Activated CD8-positive, alpha-beta T cell treated with anti-CD3 and anti-CD28 coated beads, Interleukin-2, amount 10 ng/mL, durations not matched to agents 7 days and 5 days (primary cell): ENCODE measurements at places on chromosomes 11 and 22. TPM values are rescaled to one million over a fixed set of nuclear protein-coding genes. Genes with fewer than 3 reads are reported as not detected.

DNA sequence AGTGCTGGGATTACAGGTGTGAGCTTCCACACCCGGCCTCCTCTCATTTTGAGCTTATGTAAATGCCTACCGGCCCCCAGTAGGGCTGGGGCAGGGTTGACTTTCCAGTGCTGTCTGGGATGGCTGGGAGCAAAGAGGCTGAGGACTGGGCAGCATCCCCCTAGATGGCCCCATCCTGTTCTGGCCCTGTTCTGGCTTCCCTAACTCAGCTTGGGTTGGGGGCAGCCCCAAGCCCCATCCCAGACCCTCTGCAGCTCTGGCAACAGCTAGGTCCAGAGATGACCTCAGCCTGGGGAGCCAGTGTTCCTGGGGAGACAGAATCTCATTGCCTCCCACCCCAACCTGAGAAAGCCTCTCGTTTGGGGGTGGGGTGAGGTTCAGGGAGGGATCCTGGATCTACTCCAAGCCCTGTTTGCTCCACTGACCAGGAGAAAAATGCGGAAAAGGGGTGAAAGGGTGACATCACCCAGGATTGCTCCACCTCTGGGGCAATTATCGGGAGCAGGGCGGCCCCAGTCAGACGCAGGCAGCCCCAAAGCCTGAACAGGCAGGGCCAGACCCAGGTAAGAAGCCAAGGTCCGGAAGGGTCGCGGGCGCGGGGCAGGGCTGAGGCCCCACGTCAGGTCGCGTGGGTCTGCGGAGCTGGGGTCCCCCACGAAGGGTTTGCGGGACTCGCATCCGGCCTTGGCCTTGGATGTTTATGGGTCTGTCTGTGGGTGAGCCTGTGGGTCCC lies at the start of gene PNPLA2:
Gene PNPLA2, plus strand, starts transcription at position 519 of the 733 bp plus-strand sequence. CDS start 805 bp downstream, outside the sequence.
- DNase-seq = no peak

DNA sequence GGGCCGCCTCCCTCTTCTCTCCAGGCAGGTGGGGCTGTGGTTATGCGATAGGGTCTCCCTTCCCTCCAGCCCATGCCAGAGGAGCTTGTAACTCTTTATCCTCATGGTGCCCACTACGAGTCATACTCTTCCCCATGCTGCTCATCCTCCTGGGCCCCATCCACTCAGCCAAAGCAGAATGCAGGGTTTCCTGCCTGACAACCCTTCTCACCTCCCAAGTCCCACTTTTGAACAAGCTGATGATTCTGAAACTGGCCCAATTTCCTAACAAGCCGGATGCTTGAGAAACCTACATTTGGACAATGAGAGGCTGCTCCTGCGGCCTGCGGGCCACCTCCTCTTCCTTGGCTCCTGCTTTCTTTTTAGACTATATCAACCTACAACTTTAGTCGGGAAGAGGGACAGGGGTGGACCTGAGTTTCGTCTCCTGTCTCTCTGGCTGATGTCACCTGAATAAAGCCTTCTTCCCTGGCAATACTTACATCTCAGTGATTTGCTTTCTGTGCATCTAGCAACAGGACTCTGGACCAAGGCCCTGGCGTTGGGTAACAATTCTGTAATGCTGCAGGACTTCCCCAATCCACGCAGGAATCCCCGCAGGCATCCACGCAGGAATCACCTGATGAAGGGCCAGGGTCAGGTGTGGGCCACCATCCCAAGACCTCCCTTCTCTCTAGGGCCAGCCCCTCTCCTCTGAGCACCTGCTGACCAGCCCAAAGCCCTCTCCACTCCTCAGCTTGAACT lies 1.5 kb upstream of the NDUFS8 start:
- DNase-seq = no peak

RTN3 gene
- 62.2 TPM for total RNA-seq

GRCh38 chr11:3942160-3942955 lies 86.9 kb downstream of the STIM1 start:
- peak; percentile 64 for DNase-seq

GRCh38 chr11:133991101-133991500 lies 34.3 kb upstream of the IGSF9B start:
- DNase-seq = peak; percentile 49

DNA sequence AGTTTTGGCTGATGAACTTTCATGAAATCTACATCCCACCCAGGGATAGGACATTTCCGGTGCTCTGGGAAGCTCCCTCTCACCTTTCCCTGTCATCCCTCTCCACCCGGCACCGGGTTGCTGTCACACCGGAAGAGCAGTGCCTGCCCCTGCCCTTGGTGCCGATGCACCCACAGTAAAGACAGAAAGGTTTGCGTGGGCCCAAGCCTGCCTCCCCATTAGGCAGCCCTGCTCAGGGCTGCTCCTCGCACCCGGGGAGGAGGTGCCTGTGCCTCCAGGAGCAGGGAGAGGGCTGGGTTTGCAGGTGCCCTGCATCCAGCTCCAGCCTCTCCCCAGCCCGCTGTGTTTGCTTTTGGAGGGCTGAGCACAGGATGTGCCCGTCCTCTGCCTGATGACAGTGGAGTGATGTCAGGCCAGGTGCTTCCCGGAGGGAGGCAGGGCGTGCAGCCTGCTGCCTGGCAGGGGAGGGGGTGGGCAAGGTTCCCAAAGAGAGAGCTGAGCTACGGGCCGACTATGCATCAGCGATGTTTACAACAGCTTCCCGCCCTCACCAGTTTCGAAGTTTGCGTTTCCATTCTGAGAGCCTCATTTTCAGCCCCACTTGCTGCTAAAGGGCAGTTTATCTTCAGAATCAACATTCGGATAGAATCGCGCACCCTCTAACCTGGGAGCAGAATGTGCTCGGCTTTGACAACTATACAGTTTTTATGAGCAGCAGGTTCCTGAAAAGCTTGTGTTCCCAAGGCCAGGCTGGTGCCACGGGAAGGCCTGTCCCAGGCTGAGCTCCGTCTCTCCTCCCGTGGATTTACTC lies 83.2 kb upstream of the CLDN5 start:
- peak; percentile 28 for DNase-seq

IRAG1 gene
- total RNA-seq = not detected

C11orf91 gene
- not detected for total RNA-seq

RNF141 gene
- total RNA-seq = 10.7 TPM

ASPHD2 gene
- total RNA-seq = 9.2 TPM

LRRC74B gene
- not detected for total RNA-seq

DNA sequence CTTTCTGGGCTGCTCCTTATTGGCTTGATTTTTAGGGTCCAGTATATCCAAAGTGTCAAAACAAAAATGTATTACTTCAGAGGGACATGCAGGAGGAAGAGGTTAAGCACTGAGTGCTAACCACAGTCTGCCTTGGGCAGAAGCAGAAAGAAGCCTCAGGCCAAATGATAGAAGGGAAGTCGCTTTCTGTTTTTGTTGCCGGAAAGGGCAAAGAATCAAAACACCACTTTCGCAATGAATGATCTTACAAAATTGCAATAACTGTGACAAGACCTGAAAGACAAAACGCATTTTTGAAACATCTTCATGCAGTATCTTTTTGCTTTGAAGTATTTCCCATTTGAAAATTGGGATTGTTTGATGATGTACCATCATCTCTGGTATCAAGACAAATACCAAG lies 70.1 kb upstream of the PICALM start:
- peak; percentile 63 for DNase-seq

GRCh38 chr11:128532572-128533091 lies 54.7 kb downstream of the ETS1 start:
- DNase-seq = no peak

DNA sequence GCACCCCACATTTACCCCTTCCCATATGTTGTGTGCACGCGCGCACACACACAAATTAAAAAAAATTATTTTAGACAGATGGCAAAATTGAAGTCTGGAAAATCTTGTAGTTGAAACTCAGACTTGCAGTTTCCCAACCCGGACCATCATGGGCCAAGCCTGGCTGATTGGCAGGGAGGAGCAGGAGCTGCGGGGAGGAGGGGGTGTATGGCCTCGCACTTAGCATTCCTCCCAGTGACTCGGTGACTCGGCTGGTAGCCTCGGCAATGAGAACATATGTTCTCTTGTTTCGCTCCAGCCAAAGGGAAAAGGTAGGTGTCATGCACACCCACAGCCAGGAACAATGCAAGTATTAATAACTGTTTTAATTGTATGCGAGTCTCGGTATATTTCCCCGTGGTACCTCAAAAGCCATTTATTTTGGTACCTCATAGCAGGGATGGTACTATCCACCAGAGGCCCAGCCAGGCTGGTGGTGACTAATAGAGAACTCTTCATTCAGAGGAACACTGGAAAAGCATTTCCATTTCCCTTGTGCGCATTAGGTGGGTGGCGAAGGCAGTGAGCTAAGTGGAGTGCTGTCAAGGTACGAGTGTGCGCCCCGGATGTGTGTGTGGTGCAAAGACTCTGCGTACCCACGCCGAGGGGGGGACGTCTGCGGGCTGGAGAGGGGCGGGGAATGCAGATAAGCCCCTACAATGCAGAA lies 92.5 kb downstream of the DSCAML1 start:
- DNase-seq = no peak

HEPN1 gene
- not detected for total RNA-seq

DNA sequence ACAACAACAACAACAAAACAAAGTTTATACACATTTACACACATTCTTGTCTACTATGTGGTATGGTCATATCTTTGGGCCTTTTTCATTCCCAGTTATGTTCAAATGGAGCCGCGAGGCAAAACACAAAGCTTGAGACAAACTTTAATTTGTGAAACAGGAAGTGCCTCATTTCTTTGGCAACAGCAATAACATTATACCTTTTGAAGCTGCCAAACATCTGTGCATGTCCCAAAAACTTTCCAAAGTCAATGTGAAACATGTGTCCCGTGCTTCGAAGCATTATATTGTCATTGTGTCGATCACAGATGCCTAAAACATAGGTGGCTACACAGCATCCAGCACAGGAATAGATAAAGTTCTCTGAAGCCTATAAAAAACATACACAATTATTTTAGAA lies 25.0 kb upstream of the RPS13 start:
- no peak for DNase-seq
